Stimulated activated CD4-positive, alpha-beta T cell treated with anti-CD3 and anti-CD28 coated beads, Interleukin-2, amount 100 ng/mL, for 4 hours (primary cell): ENCODE measurements at places on chromosomes 16 and 17.

DNA sequence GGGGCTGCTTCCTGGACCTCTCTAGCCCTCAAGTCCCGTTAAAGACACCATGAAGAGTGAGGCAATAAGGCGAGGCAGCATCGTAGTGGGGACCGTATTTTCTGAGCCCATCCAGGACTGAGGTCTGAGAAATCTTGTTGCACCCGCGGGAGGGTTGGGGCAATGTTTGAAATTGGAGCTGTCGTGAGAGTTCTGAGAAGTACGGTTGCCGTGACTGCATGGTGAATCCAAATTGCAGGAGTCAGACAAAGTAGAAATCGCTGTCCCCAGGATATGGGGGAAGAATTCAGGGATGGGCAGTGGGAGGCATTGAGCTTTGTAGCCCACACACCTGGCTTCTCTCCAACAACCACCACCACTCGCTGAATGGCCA lies 42.0 kb upstream of the RPL38 start:
- DNase-seq: no peak

GRCh38 chr16:73252446-73252845 lies 204.5 kb upstream of the ZFHX3 start:
- DNase-seq: no peak

- DNase-seq: no peak
Measured at GRCh38 chr17:63399316-63399715, 46.8 kb downstream of the CYB561 start.

DNA sequence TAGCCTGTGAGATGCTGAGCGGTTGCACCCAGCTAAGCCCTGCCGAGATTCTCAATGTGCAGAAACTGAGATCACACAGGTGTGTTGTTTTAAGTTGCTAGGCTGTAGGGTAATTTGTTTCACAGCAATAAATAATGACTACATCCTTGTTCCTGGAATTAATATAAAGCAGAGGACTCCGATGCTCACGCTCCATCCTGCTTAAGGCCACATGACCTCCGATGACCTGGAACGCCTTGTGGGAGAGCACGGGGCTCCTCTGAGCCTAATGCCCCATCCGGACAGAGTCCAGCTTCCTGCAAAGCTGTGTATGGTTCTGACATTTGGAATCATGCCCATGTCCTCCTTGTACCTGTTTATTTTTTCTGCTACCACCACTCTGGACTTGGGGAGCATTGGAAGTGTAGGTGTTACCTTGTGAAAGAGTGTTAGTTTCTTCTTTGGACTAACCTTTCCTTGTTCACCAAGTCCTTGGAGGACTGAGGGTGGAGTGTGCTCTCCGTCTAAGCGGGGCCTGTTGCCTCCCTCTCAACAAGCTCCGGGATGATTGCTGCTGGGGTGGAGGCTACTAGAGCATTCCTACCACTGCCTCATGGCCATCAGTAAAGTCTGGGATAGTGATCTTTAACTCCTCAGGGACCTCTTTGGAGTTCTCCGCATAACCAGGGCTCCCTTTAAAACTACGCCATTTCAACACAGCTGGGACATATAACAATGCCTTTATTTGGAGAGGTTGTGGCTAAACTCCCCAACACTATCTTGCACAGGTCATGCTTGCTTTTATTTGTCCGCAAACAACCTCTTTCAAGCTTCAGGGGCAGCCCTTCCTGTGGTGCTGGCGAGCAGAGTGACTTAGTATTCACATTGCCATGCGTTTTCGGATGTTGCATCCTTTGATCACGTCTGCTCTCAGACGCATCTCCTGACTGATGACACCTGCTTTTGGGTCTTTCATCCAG lies 125.4 kb downstream of the IRX3 start:
- no peak for DNase-seq

- DNase-seq: no peak
Measured at GRCh38 chr16:11010575-11011221, 66.3 kb downstream of the CLEC16A start.

DNA sequence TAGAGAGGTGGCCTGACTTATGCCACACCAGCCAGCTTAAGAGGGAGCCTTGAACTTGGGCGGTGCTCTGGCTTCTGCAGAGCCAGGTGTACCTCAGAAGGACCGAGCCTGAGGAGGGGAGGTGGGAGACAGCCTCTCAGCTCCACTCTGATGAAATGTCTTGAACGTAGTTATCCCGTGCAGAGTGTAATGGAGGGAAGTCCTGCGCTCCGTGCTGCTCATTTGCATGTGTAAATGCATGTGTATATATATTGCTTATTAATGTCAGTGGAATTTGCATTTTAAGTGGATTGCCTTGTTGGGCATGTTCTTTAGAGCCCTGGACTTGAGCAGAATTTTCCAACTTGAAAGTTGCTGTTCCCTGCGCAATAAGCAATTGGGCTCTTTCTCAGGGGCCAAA lies 264.9 kb upstream of the SDK2 start:
- no peak for DNase-seq

- DNase-seq: no peak
Measured at GRCh38 chr16:67531247-67531646, 2.6 kb downstream of the RIPOR1 start.

DNA sequence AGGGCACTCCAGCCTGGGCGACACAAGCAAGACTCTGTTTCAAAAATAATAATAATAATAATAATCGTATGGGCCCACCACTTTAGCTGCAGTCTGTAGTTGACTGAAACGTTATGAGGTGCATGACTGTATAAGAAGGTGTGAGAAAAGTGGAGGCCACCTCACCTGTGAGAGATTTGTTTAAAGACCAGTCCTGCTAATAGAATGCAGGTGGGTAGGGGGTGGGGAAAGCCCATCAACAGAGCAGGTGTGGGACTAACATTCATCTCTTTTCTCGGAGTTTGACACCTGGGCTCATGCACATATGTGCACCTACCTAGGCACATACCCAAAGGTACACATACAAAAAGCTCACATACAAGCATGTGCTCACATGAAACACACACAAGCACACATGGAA lies 68.0 kb upstream of the TOB1 start:
- no peak for DNase-seq

GRCh38 chr17:4789701-4789950 lies 862 bp downstream of the GLTPD2 start:
- DNase-seq: no peak

GRCh38 chr17:64920419-64921172 lies 1.3 kb upstream of the LRRC37A3 start:
- DNase-seq: no peak

GRCh38 chr17:69090365-69090764 lies 29.6 kb upstream of the ABCA9 start:
- DNase-seq: no peak

DNA sequence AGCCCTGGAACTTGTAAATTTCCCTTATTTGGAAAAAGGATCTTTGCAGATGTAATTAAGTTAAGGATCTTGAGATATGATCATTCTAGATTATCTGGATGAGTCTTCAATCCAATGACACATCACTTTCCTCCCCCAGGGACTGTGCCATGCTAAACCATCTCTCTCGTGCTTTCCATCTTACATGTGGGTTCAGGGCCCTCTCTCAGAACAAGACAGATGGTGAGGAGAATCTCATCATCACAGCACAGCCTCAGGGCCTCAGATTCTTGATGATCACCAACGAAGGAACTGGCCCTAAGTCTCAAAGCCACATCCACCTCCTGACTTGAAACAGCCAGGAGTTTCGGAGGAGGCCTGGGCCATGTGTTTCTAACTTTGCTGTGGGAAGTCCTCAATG lies 78.7 kb downstream of the LITAF start:
- DNase-seq: no peak

DNA sequence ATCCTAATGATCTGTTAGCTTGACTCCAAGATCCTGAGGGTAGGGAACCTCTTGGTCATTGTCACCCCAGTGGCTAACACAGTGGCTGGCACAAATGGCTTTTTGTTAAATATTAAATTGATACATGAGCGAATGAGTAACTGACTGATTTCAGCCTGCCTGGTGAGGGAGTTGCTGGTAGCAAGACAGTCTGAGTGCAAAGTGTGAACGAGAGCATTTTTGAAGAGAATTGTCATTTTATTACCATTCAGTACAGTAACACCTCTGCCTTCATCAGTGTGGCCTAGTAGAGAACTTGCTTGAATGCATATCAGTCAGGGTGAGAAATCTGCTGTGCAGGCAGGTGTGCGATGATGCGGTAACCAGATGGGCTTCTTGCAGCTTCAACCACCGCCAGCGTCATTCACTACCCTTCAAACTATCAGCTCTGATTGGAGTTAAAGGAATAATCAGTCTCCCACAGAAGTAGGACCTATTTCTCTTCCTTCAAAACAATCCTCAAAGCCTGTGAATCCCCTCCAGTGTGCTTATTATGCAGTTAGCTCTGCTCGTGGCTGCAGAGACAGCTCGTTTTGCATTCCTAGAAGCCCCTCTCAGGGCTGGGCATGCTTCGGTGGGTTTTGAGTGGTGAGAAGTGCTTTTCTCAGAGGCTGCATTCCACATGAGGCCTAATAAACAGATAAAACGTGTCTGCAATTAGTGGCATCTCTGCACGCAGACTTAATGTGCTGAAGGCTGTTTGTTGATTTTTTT lies 29.0 kb downstream of the HEXIM2 start:
- no peak for DNase-seq
